ENCODE measurements at places on chromosomes 2 and 18. TPM values are rescaled to one million over a fixed set of nuclear protein-coding genes. Genes with fewer than 3 reads are reported as not detected.

DNA sequence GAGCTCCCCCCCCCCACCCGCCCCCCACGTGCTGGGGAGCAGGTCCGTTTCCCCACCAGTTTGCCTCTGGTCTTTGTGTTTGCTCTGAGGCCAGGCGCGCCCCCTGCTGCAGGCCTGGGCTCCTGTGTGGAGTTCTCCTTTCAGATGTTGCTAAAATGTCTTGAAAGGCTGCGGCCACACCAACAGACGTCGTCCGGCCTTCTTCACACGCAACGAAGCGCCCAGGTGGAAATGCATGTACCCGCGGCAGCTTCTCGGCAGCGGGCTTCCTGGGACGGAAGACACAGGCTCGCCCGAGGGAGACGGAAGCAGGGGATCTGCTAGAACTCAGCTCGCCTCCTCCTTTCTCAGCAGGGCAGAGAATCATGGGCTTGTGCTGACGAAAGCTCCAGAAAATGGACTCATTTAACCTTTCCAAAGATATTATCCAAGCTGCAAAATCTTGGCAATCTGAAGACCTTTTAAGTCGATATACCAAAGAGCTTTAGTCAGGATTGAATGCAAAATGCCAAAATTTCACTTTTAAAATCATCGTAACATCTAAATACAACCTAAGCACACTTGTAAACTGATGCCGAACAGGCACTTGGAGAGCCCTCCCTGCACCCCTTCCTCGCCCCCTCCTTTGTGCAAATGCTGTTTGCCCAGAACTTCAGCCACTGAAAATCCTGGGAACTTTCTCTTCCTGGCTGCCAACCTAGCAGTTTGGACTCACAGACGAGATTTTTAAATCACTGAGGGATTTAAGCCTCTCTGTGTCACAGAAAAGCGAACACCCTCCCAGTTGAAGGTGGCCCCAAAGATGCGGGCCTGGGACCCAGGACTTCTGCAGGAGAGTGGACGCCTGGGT, 125.5 kb upstream of the ZNF516 start:
- DNase-seq = peak; percentile 49

GRCh38 chr18:23635283-23636070, 27.2 kb downstream of the ANKRD29 start:
- peak; percentile 33 for DNase-seq

DNA sequence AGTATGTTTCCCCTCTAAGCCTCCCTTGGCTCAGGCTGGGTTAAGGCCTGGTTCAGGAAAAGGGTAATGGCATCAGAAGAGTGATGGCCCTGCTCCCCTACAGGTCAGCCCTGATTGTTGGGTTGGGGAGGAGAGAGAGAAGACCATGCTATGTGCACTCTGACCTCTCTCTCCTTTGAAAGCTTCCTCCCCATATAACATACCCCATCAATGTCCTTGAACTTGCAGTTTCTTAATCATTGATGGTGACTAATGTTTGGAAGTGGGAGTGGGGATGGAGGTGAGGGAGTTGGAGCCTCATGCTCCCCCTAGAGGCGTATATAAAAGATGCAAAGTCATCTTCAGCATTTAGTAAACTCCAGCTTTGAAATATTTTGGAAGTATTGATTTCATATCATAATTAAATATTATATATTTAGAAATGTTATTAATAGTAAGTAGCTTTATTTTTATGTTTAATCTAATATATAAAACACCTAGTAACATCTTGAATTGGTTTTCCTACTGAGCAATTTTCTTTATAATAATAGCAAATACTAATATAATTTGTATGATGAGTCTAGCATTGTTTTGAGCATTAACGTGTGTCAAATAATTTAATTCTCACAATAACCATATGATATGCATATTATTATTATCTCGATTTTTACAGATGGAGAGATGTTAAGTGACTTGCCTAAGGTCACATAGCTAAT, 8.8 kb downstream of the PLCL1 start:
- peak; percentile 19 for DNase-seq

DNA sequence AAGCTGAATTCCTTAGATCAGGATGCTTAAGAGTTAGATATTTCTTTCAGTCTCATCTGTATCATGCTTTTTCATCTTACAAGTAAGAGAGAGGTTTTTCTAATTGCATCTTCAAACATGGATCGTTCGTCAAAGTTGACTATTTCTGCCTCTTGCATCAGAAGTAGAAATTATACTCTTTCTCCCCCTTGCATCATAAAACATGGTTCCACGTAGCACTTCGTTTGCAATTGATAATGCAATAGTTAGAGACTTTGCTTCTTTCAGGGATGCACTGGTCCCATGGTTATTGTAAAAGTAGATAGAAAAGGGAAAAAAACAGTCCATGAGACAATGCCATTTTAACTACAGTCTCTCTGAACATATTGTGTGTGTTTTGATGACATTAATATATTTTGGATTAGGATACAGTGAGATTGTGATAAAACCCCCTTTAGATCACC, 75.1 kb upstream of the PARD3B start:
- no peak for DNase-seq

The PARD6G gene
- 14.0 TPM for polyA plus RNA-seq
